ENCODE measurements at places on chromosomes 1 and 21.
A peak's percentile ranks its signal among the peaks of the same experiment; 100 is the strongest.

DNA sequence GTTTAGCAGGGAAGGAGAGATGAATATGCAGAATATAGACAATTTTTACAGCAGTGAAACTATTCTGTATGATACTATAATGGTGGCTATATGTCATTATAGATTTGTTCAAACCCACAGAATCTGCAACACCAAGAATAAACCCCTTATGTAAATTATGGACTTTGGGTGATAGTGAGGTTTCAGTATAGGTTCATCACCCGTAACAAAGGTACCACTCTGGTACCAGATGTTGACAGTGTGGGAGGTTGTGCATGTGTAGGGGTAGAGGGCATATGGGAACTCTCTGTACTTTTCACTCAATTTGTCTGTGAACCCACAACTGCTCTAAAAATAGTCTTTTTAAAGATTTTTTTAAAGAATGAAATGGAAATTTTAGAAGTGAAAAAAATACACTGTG lies 29.9 kb upstream of the PRDX6 start:
- no peak for DNase-seq

- DNase-seq, result peak; percentile 47
These were observed 26.1 kb downstream of the UBE2T start for GRCh38 chr1:202315576-202316168.

DNA sequence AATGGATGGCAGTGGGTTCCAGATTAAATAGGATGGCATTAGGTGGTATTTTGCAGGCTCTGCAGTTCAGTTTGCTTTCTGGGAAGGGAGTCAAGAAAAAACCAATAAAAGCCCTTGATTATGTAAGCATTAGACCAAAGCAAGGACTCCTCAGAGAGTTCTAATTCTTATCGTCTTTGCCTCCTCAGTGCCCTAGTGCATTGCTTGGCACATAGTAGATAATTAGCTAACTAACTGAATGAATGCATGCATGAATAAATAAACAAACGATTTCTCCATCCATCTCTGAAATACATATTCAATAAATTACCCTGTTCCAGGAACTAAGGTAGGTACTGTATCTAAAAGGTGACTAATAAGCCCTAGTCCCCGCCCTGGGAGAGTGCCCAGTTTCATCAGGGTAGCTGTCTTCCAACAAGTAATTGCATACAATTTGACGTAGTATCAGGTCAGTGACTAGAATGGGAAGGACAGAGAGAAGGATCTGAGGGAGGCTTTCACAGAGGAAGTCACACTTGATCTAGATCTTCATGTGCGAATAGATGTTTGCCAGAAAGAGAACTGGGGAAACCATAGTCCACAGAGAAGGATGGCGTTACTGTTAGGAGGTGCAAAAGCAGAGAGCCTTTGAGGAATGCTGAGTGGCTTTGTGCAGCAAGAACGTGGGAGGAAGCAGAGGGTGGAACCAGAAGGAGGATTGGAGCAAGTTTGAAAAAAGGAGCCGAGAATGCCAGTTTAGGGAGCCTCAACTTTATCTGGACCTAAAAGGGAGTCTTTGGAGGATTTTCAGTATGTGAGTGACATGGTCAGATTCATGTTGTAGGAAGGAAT lies 111.4 kb downstream of the TBX19 start:
- DNase-seq, result no peak

DNA sequence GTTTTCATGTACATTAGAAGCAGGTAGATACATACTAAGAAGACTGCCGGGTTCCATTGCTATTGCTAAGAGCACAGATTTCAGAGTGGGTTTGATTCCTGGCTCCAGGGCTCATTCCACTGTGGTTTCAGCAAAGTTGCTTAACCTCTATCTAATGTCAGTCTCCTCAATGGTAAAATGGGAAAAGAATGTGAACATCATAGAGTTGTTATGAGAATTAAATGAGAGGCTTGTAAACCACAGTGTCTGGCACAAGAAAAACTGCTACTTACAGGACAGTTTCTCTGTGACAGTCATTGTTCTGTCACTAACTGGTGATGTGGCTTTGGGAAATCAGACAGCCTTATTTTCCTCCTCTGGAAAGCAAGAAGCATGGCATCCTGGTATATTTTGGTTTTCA lies 10.7 kb upstream of the PLXNA2 start:
- no peak for DNase-seq

GRCh38 chr1:65429806-65430205 lies 9.3 kb downstream of the LEPR start:
- no peak for DNase-seq

GRCh38 chr1:194117582-194117981 lies 931.2 kb upstream of the B3GALT2 start:
- no peak for DNase-seq

- DNase-seq, result no peak
These were observed 88.4 kb upstream of the RHOU start for GRCh38 chr1:228646717-228647522.

All from stimulated activated CD8-positive, alpha-beta memory T cell treated with anti-CD3 and anti-CD28 coated beads, Interleukin-15, amount 100 ng/mL, for 24 hours (primary cell).